Activated CD4-positive, alpha-beta T cell treated with anti-CD3 and anti-CD28 coated beads, Interleukin-2, Interleukin-4, amounts not matched to agents 100 ng/mL and 50 ng/mL, durations not matched to agents 16 hours and 8 hours (primary cell): ENCODE measurements at places on chromosomes 12 and 14.
A peak's percentile ranks its signal among the peaks of the same experiment; 100 is the strongest.

DNA sequence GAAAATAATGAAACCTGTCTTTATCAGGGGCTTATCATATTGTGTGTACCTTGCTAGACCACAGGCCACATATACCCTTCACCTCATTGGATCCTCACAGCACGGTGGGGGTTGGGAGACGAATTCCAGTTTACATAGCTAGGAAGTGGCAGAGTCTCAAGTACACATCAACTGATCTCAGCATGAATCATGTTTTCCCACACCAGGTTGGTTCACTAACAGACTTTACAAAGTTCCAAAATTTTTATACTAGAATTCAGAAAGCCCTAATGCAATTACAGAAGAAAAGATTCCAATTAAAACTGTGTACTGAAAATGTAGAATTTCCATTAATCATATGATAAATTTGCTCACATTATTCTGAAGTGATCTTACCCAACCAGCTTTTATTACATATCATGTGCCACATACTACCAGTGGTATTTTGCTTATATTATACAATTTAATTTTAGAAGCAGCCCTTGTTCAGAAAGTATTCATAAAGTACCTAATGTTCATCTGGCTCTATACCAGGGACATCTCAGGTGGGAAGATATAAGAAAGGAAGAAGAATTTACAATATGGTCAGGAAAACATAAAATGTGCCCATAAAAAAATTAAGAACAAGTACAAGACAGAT, 196.2 kb downstream of the ITPR2 start:
- DNase-seq: no peak

DNA sequence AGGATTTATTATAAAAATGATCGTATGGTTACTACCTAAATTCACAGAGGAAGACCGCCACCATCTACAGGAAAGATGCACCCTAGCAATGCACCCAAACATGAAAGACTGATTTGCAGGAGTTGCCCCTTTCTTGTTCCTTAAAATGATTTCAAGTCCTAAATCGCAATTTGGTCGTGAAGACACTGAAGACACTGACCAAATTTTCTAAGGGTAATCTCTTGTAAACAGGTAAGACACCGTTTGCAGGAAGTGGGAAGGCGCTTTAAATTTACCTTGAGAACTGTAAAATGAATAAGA, 1.0 kb downstream of the SOS2 start:
- no peak for DNase-seq

DNA sequence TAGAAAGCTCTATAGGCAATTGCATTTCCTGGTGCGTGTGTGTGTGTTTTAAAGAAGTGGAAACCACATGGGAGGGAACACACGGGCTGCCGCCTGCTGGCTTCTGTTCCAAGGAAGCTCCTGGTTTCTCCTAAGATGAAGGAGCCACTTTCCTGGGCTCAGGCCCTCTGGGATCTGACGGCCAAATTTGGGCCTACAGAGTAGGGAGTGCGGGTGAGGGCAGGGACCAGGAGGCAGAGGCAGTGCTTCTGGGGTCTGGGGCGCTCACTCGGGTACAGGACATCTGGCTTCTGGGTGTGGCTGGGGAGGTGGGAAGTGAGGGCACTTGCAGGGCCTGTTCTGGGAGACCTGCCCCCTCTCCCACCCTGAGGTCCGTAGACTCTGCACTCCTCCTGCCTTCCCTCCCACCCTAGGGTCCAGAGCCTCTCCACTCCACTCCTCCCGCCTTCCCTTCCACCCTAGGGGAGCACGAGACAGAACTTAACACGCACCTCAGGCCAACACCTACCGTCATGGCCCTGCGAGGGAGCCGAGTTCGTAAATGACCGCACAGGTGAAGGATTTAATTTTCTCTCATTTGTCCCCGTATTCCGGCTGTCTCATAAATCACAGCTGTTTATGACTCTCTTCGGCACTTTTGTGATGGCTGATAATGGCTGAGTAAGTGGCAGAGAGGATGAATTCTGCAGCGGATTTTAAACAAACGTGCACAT, 127.7 kb downstream of the KIF26A start:
- no peak for DNase-seq

DNA sequence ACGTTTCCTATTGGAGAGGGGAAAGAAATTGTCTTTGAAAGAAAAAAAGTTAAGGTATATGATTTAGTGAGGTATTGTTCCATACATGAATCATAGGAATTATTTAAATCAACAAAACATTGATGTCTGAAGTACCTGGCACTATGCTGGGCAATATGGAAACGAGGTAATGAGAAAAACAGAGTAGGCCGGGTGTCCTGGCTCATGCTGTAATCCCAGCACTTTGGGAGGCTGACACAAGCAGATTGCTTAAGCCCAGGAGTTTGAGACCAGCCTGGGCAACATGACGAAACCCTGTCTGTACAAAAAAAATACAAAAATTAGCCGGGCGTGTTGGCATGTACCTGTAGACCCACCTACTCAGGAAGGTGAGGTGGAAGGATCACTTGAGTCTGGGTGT, 45.9 kb downstream of the AEBP2 start:
- DNase-seq: no peak

- DNase-seq: peak; percentile 70
Measured at GRCh38 chr12:3728686-3729085, 24.2 kb downstream of the CRACR2A start.

DNA sequence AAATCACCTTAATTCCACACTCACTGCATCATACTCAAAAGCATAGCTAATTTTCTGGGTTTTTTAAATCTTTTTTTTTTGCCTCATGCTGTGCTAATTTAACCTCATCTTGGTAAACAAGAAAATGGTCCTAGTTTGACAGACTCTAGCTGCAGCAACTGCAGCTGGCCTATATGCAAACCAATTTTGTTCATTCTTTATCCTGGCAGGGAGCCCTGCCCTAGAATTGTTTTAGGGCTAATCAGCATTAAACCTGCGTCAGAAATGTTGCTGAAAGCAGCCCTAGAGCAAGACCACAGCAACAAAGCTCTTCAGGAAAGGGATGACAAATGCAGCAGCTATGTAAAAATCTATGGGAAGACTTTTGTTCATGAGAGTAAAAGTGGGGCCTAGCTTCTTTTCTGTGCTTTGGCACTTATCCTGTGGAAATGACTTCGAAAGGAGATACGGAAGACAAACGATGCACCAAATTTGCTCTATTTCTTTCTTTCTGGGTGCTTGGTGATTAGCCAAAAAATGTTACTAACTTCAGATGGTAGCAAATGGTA, 72.2 kb downstream of the DENND5B start:
- no peak for DNase-seq

DNA sequence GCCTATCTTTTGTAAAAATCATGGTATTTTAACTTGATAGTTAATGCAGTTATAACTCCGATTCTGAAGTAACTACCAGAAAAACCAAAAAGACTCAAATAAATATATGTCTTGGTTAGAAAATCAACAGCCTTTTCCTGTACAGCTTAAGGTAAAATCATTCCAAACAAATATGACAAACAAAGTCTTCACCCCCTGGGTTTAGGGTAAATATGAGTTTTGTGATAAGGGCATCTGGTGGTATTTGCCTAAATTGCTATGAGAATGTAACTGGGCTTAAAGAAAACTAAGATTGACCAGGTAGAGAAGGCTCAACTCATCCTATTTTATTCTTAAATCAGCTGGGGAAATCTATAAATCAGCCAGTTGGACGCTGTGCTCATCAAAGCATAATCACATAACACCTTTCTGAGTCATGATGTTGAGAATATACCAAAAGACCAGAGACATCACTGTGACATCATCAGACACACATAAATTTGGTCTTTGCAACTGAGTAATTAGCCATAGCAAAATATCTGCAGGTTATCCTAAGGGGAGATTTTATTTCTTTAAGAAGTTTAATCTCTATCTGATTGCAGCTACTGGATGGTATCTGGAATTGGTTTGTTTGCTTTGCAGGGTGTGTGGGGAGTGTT, 133.9 kb downstream of the STXBP6 start:
- no peak for DNase-seq

DNA sequence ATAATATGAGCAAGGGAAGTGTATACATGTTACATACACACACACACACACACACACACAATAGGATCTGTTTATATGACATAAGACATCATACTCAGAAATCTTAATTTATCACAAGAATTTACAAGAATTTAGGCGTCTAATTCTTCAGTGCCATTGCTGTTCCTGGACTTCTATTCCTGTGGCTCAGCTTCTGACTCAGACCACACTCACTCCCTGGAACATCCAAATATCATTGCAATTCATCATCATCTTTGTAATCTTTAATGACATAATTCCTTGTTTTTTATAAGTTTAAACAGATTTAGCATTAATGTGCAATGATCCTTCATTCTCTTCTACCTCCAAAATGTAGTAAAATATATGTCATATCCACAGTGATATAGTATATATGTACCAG, 544.2 kb downstream of the FOXG1 start:
- DNase-seq: no peak

- no peak for DNase-seq
Measured at GRCh38 chr12:131102991-131103668, 149.4 kb downstream of the ADGRD1 start.

DNA sequence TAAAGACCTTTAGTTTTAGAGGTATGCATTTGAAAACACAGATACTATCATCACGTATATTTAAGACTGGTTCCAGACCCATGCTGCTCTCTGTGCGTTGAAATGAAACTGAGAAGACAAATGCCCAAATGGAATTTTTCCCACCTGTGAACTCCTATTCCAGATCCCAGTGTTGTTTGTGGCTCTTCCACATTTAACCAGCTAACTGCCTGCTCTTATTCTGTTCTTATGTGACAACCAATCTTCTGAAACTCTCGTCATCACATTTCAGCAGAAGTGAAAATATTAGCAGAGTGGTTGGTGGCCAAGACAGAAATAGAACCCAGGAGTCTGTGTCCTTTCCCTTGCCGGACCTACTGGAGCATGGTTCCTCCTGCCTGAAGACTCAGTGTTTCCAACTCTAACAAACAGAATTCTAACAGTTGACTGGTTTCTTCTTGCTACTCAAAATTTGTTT, 460.2 kb downstream of the RAD51B start:
- no peak for DNase-seq

GRCh38 chr12:92462049-92462448, 240.7 kb upstream of the PLEKHG7 start:
- peak; percentile 19 for DNase-seq

- DNase-seq: no peak
Measured at GRCh38 chr14:26846388-26846787, 248.6 kb upstream of the NOVA1 start.

DNA sequence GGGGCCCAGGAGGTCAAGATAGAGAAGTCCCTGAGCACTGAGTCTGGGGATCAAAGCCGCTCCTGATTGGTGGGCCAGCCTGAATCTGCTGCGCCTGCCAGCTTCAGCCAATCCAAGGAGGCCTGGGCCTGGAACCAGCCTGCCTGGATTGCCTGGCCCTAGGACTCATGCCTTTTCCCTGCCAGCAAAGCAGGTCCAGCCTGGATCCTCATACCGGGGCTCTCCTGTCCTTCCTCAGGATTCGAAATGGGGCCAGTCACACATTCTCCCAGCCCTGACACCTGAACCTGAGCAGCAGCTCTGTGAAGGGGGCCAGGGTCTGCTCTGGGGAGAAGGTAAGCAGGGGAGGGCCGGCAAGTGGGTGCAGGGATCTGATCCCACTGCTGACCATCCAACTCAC, 81.9 kb downstream of the NINJ2 start:
- no peak for DNase-seq

DNA sequence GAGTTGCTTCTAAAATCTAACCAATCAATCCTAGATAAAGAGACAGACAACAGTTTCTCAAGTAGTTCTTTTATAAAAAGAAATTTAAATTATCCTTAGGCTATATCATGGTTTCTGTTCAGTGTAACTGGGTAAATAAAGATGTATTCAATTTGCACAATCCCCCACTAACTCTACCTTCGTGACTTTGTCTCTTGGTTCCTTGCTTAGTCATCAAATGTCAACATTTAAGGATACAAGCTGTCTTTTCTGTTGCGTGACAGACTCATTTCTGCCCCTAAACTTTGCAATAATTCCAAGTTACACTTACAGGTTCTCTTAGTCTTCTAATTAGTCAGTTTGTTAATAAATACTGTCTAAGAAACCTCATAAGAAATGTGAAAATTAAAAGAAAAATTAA, 50.6 kb downstream of the SCAF11 start:
- no peak for DNase-seq

DNA sequence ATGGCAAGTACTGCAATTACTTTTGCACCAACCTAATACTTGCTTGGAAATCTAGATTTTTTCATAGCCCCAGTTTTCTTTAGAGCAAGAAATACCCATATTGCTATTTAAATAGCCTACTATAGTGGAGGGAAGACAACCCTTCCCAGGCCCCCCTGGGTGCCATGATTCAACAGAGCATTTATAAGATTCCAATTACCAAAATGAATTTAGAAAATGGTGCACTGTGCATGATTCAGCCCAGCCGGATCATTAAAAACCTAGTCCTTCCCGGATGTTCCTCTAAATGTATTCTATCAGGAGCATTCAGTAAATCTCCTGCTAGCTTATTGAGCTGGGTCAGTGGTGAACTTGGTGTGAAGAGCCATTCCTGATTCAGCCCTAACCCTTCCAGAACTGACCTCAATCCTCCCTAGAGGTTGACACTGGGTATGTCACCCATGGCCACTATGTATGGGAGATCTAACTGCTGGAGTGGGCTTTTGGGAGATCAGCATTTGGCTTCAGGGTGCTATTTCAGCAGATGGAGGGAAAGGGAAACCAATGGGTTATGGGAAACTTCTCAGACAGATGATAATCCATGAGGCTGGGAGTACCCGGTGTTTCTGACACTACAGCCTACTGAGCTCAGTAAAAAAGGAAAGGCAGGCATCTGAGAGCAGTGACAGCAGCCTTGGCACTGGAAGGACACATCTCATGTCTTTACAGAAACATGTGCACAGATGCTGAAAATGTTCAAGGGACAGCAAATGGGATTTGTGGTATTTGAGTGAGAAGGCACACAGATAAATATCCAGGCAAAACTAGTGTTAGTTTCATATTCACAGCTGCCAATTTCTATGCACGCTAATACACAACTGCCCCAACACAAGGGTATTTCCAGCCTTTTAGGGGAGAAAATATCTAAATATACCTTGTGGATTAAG, 258.9 kb downstream of the DPF3 start:
- DNase-seq: no peak

- DNase-seq: no peak
Measured at GRCh38 chr12:96623656-96624217, 134.4 kb downstream of the CFAP54 start.

DNA sequence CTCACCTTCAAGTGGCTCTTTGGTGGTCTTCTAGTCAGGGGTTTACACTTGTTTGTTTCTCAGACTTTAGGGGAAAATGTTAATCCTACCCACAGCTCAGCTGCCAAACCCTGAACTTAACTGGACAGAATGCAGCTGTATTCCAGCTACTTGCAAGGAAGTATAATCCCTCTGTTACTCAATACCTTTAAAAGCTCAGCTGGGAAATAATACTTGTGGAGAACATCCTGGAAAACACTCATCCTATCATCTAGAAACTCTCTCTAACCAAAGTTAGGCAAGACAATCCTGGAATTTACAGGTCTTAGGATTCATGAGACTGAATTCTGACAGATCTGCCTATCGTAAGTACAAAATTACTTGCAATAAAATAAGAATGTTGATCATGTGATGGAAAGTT, 404.1 kb downstream of the ADAMTS20 start:
- no peak for DNase-seq

- no peak for DNase-seq
Measured at GRCh38 chr14:88303041-88303440, 20.0 kb downstream of the KCNK10 start.

- peak; percentile 63 for DNase-seq
Measured at GRCh38 chr14:105486974-105487448, 325 bp downstream of the CRIP1 start.

GRCh38 chr12:111160350-111161241, 208.3 kb downstream of the PHETA1 start:
- no peak for DNase-seq
